ENCODE measurements at places on chromosomes 7 and 10. TPM values are rescaled to one million over a fixed set of nuclear protein-coding genes. Genes with fewer than 3 reads are reported as not detected.

The OR2A12 gene
- total RNA-seq, result not detected

The ZNF727 gene
- total RNA-seq, result not detected

The ANKRD30A gene
- total RNA-seq, result not detected

The IL15RA gene
- total RNA-seq, result 5.3 TPM

The TMEM168 gene
- 20.0 TPM for total RNA-seq

The AKR1D1 gene
- total RNA-seq, result not detected

The MCM10 gene
- 0.34 TPM for total RNA-seq

The ACHE gene
- under 0.01 TPM for total RNA-seq

The VSTM2A gene
- total RNA-seq, result not detected

The MNX1 gene
- total RNA-seq, result not detected

The ZWINT gene
- 8.7 TPM for total RNA-seq

The SBDS gene
- total RNA-seq, result 63.7 TPM

The CUZD1 gene
- total RNA-seq, result 0.47 TPM

The BPGM gene
- 28.7 TPM for total RNA-seq

The PRKCQ gene
- under 0.01 TPM for total RNA-seq

The LRGUK gene
- total RNA-seq, result 0.09 TPM

The PAX4 gene
- total RNA-seq, result not detected

The HPS6 gene
- total RNA-seq, result 18.4 TPM

The CTAGE4 gene
- total RNA-seq, result 0.32 TPM

The ABCF2 gene
- total RNA-seq, result 31.0 TPM

The CYP3A7 gene
- total RNA-seq, result 1.1 TPM

The MYOZ1 gene
- under 0.01 TPM for total RNA-seq

The ANK3 gene
- total RNA-seq, result 3.2 TPM

The NPC1L1 gene
- total RNA-seq, result 0.09 TPM

The KLF14 gene
- under 0.01 TPM for total RNA-seq

The SDK1 gene
- 1.4 TPM for total RNA-seq

The SLC39A12 gene
- total RNA-seq, result not detected

The AGAP9 gene
- 4.1 TPM for total RNA-seq

The GPR141 gene
- not detected for total RNA-seq

The C7orf33 gene
- not detected for total RNA-seq

The HOXA1 gene
- 0.63 TPM for total RNA-seq

The PDLIM1 gene
- 4.0 TPM for total RNA-seq

The MRC1 gene
- not detected for total RNA-seq

The AGAP4 gene
- 4.3 TPM for total RNA-seq

The POLR1F gene
- 13.6 TPM for total RNA-seq

The CPVL gene
- total RNA-seq, result 0.16 TPM

The CUBN gene
- 2.2 TPM for total RNA-seq

The ENKUR gene
- 0.16 TPM for total RNA-seq

The CYP26C1 gene
- total RNA-seq, result under 0.01 TPM

The SUGCT gene
- total RNA-seq, result 18.8 TPM

The ZNF425 gene
- total RNA-seq, result 6.3 TPM

The ADARB2 gene
- not detected for total RNA-seq

The TEX36 gene
- not detected for total RNA-seq

The OR6B1 gene
- not detected for total RNA-seq

The TBATA gene
- total RNA-seq, result not detected

The NEUROD6 gene
- total RNA-seq, result not detected

The UTF1 gene
- total RNA-seq, result not detected

The IDI2 gene
- total RNA-seq, result not detected

The HOXA11 gene
- 0.16 TPM for total RNA-seq

The AGAP6 gene
- 1.8 TPM for total RNA-seq

The GDF10 gene
- 152 TPM for total RNA-seq

The DNAH11 gene
- total RNA-seq, result under 0.01 TPM

Measured in bronchial smooth muscle cell (primary cell).